ENCODE measurements at places on chromosomes 11 and 22.

DNA sequence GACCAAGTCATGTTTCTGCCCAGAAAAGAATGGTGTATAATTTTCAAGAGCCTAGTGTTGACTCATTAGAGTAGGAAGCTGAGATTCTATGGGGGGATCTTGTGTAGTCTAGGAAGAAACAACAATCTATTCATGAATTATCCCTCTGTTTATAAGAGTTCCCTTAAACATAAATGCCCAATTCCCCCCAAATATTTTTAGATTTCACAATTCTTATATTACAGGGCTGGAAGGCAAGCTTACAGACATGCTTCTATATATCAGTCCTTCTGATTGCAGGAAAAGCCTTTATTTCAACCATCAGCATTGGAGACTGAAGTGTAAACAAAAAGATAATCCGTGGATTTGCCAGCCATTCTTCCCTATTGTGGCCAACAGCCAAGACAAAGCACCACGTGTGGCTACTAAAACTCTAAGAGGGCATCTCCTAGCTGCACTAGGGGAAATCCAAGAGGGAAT, 71.4 kb downstream of the NAT10 start:
- no peak for DNase-seq

DNA sequence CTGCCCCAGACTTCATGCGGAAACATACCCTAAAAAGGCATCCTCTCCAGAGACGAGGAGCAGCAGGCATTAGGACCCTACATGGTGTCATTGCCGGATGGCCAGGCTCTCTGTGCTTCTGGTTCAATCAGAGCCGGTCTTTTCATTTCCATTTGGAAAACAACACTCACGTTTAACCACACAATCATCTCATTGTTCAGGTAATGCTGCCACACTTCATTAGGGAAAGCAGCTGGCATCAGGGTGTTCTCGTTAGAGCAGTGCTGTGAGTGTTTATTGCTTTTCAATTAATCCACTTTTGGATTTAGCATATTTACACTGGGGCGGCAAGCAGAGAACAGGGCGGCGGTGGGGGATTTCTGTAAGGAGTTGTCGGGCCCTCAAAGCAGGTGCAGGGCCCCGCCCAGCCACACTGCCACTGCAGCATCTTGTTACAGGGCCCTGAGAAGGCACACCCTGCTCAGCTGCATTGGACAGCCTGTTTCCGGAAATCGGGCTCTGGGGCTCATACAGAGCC, 338.6 kb downstream of the SHANK2 start:
- no peak for DNase-seq

GRCh38 chr11:40683010-40683409, 776.4 kb downstream of the LRRC4C start:
- DNase-seq, result no peak

DNA sequence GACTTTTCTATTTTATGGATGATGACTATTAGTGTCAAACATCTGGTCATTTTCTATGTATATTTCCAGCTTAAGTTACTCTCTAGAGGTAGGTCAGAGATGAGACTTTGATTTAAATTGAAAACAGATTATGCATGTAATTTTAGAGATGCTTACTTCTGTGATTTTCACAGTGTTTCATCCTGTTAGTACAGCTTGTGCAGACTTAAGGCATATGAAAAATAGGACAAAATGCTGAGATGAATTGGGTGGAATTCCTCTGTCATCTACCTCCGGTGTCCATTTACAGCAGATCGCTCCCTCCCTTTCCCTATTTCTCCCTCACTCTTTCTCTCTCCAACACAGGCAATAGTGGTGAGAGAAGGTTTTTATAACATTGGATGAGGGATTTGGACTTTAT, 14.1 kb downstream of the JAM3 start:
- no peak for DNase-seq

- DNase-seq, result no peak
Observed at GRCh38 chr22:42769574-42770447, 49.1 kb upstream of the A4GALT start.

DNA sequence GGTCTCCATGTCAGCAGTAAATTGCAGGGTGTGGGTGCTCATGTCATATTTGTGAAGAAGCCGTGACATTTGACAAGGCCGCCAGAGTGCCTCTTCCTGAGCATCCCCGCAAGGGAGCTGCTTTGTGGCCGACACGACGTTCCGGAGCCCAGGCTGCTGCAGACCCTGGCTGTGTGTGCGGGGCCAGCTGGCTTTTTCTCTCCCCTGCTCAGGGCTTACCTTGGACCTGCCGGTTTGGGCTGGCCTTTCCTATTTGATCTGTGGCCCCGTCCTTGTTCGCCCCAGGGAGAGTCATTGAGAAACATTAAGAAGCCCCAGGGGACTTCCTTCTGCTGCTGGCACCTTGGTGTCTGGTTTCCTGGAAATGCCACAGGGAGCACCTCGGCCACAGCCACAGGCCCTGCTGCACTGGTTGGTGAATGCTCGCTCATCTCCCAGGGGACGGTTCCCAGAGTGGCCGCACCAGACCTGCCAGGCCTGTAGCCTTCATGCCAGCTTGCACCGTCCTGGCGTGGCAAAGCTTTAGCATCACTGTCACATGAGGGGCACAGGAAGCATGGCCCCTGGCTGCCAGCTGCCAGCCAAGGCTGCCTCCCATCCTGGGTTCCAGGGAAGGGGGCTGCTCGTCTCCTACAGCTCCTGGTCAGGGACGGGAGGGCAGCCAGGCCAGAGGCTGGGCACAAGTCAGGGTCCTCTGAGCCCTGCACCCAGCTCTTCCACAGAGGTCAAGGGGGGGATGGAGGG, 5.4 kb downstream of the GRK2 start:
- no peak for DNase-seq

- DNase-seq, result no peak
Observed at GRCh38 chr11:111949519-111950426, 12.6 kb downstream of the DIXDC1 start.

DNA sequence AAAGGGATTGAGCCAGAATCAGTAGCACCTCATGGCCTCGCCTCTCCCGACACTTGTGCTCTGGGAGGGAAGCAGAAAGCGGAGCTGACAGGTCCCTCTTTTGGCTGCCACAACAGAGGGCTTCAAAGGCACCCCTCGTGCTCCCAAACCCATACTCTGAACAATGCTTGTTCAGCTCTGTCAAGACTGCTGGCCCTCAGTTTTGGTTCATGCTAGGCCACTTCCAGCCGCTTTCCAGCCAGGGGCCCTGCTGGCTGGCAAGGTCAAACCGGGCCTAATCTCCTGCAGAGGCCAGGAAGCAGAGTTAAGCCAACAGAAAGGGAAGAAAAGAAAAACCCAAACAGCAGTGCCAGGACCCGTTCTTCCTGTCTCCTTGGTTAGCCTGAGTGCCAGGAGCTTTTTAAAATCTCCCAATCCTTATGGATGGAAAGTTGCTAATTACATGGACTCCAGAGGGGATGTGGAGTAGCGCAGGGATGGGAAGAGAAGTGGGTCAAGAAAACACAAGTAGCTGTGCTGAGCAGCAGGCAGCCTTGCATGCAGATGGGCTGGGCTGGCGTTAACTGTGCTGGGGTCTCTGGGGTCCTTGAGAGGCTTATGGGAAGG, 150.6 kb downstream of the GRIK4 start:
- DNase-seq, result no peak

DNA sequence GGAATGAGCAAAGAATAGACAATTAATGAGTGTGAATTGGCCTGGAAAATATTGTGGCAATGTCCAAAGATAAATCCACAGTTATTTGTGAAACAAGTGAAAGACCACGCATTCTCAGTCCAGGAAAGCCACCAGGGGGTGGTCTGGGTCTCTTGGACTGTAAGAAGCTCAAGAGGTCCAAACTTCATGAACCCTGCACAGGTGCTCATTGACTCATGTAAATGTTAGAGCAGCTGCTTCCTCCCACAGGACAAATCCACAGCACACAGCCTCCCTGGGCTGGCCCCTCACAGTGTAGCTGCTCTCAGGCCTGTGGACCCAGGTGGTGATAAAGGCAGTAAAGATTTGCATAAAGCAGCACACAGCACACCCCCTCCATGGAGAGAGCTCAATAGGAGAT, 114.0 kb downstream of the ZNF280B start:
- DNase-seq, result no peak

DNA sequence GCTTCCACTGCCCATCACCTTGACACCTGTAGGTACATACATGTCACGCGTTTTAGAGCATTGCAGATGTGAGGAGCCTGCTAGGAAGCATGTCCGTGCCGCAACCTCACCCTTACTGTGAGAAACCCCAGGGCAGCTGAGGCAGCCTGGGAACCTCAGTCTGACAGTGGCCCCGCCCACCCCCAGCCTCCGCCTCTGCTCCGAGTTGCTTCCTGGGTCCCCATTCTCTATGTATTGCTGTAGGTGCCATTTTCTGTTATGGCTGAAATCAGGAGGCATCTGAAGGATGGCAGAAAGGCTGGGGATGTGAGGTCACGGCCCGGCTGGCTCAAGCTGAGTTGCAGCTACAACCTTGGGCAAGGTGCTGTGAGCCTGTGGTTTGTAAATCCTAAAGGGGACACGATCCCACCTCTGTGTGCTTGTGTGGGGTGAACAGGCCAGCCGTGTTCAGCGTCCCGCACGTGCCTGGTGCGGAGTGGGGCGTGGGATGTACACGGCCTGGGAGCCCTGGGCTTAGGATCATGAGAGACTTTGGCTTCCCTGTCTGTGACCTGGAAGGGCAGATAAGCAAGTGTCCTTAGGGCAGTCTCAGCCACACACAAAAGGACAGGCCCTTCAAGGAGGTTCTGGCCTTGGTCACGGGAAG, 102.7 kb downstream of the PHF21B start:
- no peak for DNase-seq

GRCh38 chr11:75558939-75559843, 2.9 kb upstream of the SERPINH1 start:
- DNase-seq, result no peak
